OCI-M1 (cell line): ENCODE measurements at places on chromosomes 4 and X.

DNA sequence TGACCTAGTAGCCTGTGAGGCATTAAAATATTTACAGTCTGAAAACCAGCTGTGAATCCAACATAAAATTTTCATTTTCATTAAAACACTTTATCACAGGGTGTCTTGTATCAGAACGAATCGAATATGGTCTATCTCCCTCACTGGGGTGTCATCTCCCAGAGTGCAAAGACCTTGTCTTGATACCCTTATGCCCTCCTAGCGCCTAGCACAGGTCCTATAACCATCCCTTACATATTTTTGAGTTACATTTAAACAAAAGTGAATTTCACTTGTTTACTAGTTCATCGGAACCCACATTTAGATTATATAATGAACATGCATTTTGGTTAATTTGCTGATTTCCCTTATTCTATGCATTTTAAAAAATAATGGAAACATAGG lies 14.0 kb downstream of the DIPK2B start:
- no peak for DNase-seq

- no peak for DNase-seq
These were observed 34.9 kb upstream of the ASB12 start for GRCh38 chrX:64265265-64265664.

- no peak for DNase-seq
These were observed 155.9 kb downstream of the ARHGAP6 start for GRCh38 chrX:11509786-11510185.

- no peak for DNase-seq
These were observed 25.0 kb upstream of the FRMPD4 start for GRCh38 chrX:12113321-12113720.

DNA sequence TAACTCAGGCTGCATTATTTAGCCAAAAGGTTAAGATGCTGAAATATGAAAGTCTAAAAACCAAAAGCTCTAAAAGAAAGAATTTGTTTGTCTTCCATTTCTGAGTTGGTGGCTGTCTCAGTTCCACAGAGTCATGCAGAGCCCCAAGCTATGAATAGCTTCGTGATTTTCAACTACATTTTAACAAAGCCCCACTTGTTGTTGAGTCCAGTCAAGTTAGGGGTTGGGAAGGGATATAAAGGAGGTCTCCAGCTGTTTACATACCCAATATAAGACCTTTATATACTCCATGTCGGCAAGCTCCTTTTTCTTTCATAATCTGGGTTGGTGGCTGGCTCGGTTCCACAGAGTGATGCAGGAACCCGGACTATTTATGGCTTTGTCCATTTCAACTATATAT lies 924.6 kb upstream of the PRKX start:
- no peak for DNase-seq

DNA sequence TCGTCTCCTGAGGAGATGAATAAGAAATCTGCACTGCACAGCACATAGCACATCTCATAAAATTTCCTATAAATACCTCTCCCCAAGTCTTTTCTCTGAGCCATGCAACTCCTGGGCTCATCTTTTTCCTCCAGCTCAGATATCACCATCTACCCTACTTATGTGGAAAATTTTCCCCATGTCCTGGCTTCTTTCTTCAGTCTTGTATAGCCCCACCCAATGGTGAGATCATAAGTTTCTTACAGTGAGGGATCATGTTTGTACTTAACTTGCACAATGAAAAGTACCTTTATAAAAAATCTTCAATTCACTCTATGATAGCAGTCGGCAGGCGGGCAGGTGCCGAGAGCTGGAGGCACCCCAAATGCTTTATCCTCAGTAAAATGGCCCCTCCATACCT lies 198.6 kb upstream of the S100G start:
- DNase-seq, result no peak

GRCh38 chr4:73732759-73733431 lies 7.5 kb upstream of the CXCL8 start:
- no peak for DNase-seq
